ENCODE measurements at places on chromosomes 7 and 10.

- DNase-seq, result no peak
Observed at GRCh38 chr10:58352956-58353610, 18.3 kb downstream of the UBE2D1 start.

- no peak for DNase-seq
Observed at GRCh38 chr7:125173571-125173970, 243.9 kb upstream of the POT1 start.

DNA sequence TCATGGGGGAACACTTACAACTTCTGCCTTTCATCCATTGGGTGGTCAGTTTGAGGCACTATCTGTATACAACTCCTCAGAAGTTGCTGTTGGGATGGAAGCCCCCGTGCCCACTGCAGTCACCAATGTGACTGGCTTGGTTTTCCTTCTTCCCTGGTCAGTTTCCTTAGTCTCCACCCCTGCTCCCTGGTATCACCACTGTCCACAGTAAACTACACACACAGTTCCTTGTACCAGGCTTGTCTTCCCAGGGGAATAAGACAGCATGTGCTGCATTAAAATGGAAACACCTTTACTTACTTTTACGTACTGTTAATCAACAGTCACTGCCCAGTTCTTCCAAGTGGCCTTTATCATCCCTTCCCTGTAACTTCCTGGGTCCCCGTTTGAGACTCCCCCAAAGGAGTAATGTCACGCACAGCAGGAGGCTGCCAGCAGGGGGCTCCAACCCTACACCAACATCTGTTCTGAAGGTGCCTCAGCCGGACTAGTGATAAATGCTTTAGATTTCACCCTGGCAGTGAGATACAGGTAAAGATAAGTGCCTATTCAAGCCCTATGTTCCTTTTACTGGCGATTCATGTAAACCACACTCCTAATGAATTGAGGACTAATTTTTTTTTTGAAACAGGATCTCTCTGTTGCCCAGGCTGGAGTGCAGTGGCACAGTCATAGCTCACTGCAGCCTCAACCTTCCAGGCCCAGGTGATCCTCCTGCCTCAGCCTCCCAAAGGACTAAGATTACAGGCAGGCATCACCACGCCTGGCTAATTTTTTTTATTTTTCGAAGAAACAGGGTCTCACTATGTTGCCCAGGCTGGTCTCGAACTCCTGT, 45.3 kb upstream of the PIK3AP1 start:
- peak; percentile 74 for DNase-seq

- no peak for DNase-seq
Observed at GRCh38 chr7:38020121-38020785, 99.8 kb downstream of the EPDR1 start.

GRCh38 chr10:77542710-77543259, 94.8 kb downstream of the KCNMA1 start:
- no peak for DNase-seq
